ENCODE measurements at places on chromosomes 2 and 18.

DNA sequence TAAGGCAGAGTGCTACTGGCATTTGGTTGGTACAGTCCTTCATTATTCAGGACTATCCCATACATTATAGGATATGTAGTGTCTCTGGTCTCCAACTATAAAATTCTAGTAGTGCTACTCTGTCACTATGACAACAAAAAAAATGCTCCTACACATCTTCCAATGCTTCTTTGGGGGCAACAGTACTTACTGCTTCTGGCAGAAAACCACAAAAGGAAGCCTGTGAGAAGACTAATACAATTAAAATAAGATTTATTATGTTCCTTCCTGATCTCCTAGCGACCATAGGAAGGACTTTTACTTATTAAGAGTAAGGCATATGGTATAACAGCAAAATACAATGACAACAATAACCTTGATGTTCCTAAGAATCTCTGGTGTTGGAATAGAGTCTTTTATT, 48.4 kb upstream of the CPO start:
- DNase-seq: peak; percentile 84

DNA sequence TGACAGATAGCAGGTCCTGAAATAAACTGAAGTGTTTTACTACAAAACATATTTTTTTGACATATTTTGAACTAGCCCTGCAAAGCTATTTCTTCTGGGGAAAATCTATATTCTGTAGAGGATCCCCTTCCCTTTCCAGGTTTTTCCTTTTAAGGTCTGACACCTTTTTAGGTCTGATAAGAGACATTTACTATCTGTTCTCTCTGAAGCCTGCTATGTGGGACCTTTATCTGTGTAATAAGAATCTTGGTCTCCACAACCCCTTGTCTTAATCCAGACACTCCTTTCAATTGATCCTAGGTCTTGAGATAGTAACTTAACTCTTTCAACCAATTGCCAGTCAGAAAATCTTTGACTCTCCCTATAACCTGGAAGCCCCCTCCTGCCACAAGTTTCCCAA, 5.5 kb upstream of the PDK1 start:
- no peak for DNase-seq

- no peak for DNase-seq
These were observed 26.9 kb downstream of the MCEE start for GRCh38 chr2:71102981-71103681.

DNA sequence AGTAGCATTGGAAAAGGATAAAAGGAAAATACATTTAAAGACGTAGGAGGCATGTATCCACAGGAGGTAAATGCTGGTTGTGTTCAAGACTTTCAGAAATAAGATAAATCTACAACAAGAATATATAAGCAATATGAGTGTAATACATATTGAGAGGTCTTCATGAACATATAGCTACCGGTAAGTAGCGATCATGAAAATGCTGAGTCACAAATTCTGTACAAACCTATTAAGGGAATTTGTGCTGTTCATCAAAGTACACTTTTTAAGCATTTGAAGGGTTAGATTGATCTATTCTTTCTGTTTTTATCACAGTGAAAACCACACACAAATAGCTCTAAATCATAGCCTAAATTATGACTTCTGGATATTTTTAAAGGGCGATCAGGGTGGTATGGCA, 173.1 kb upstream of the NYAP2 start:
- DNase-seq: no peak

- DNase-seq: no peak
These were observed 290.1 kb upstream of the HDAC4 start for GRCh38 chr2:239690651-239691631.

DNA sequence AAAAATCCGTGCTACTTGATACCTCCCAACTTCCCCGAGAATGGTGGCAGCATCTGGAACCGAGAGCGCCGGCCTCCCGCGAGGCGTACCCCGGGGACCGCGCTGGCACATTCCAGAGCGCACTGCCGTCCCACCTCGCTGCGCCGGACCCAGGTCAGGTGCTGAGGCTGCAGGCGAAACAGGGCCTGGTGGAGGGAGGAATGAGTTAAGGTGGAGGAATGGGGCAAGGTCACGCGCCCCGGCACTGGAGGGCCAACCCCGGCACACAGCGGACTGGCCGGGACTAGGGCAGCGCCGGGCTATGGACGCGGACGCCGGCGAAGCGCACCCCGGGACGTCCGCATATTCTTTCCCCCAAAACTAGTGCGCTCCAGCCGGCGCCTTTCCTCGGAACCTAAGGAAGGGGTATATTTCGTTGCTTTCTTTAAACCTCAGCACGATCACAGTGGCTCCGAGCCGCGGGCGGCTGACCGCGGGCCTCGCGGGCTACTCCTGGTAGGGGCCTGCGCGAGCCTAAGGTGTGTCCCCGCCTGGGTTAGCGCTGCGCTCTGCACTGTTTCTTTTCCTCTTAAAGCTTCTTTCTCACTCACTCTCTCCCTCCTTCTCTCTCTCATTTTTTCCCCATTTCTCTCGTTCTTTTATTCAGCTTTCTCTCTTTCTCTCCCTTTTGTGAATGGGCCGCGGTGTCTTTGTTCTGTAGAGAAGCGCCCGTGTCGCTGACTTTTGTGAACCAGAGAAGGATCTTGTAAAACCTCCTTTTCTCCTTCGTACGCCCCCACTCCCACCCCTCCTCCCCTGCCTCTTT, 2.1 kb upstream of the OTX1 start:
- DNase-seq: peak; percentile 50

- peak; percentile 19 for DNase-seq
These were observed 112.0 kb upstream of the TEKT4 start for GRCh38 chr2:94759211-94759610.

- DNase-seq: no peak
These were observed 289.3 kb downstream of the FSIP2 start for GRCh38 chr2:186027922-186028321.

DNA sequence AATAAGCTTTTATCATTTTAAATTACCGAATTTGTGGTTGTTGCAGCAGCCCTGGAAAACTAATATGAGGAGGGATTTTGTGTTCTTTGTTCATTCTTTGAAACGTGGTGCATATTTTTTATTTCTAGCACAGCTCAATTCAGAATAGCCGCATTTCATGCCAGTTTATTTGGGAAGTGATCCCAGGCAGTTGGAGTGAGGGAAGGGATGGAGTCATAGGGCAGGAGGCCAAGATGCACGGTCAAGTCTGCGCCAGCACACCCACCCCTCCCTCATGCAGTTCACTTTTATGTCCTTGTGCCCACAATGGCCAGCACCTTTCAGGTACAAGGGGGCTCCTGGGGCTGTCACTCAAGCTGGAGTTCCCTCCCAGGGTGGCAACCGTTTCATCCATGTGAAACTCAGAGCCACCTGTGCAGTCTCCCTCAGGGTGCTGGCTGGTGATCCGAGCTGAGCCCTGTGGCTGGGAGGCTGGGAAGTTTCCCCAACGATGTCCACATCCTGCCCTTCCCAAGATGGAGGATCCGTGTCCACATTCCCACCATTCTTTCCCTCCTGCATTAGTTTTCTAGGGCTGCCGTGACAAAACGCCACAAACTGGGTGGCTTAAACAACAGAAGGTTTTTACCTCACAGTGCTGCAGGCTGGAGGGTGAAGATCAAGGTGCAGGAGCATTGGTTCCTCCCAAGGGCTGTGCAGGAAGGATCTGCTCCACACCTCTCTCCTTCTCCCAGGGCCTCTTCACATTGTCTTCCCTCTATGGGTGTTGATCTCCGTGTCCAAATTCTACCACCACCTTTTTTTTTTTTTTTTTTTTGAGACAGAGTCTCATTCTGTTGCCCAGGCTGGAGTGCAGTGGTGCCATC, 68.5 kb upstream of the ITGA6 start:
- DNase-seq: no peak

DNA sequence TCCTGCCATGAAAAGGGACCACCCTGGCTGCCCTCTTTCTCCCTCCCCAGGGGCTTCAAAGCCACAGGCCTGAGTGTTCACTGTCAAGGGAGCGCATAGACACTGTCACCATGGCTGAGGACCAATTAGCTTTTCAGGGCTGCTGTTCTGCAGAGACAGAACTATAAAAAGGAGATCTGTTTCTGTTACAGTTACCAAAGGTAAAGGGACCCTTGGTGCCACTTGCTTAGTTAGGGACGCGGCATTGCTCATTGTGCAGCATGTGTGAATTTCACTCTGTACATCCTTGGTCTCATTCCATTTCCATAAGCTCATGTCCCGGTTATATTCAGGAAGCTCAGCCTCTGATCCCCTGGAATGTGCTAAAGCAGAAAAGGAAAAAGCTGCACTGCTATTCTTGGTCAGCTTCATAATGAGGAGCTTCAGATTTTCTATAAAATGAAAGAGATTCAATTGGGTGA, 55.5 kb upstream of the RNF152 start:
- no peak for DNase-seq

DNA sequence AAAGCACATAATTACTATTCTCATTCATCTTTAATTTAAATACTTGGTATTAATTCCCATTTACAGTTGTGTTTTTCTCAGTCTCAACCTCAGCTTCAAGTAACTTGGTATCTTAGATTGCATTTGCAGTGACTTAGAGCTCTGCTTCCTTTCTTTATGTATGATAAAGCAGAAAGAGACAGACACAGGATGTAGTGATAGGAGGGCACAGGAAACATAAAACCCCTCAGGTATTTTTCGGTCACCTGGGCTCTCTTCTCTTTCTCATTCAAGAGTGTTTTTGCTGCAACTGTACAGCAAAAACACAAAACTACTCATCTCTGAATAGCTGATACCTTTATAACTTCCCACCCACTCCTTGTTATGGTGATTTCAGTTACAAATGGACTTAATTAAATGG, 83.1 kb downstream of the KCTD18 start:
- no peak for DNase-seq

GRCh38 chr2:73323551-73323950, 30.2 kb upstream of the EGR4 start:
- DNase-seq: no peak

DNA sequence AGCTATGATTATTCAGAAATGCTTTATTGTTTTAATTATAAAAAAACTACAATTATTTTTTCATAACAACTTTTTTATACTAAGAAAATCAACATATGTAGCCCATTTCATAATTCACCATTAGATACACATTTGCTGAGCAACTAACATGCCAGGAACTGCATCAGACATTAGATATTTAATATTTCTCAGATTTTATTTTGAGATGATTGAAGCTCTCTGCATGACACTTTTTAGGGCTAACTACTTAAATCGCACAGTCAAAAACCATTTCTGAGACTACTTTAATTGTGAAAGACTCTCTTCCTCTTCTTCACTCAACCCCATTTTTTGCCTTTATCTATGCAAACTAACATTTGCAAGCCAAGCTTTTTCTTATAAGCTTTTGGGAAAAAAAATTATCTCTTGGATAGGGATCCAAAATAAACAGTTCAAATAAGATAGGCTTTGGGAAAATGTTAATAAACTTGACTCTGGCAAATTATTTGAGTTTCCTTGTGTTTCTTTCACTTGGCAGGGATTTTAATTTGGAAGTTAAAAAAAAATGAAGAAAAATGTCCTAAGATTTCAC, 9.1 kb upstream of the COL3A1 start:
- no peak for DNase-seq

GRCh38 chr18:39770399-39770798, 2184.6 kb upstream of the PIK3C3 start:
- DNase-seq: no peak

DNA sequence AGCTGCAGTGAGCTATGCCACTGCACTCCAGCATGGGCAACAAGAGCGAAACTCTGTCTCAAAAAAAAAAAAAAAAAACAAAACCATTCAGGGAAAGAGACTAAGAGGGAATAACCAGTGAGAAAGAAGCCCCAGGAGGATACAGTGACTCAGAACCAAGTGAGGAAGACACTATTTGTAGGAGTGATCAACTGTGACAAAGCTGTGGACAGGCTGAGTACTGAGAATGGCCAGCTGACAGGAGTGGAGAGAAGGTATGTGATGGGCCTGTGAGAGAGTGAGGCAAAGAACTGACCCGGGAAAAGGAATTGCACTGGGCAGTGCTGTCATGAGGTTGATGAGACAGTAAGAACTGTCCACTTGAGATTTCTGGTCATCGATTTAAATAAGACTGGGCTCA, 6.7 kb upstream of the LCT start:
- no peak for DNase-seq

DNA sequence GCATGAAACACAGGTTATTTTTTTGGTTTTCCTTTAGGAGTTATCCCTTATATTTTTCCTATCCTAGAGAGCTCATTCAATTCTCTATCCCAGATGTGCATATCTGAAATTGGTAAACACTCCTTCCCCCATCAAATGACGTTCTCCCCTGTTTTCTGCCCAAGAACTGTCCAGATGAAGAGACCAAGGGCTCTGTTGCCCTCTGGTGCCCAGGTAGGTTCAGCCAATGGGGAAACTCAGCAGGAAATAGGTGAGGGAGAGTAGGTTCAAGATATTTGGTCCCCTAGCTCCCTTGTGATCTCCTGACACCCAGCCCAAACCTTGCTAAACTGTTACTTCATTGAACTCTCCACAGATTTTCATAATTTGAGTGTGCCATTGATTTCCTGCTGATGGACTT, 14.1 kb upstream of the INO80C start:
- DNase-seq: no peak

- no peak for DNase-seq
These were observed 25.2 kb upstream of the LCLAT1 start for GRCh38 chr2:30421604-30422443.

GRCh38 chr18:3104190-3105054, 91.5 kb upstream of the LPIN2 start:
- no peak for DNase-seq

DNA sequence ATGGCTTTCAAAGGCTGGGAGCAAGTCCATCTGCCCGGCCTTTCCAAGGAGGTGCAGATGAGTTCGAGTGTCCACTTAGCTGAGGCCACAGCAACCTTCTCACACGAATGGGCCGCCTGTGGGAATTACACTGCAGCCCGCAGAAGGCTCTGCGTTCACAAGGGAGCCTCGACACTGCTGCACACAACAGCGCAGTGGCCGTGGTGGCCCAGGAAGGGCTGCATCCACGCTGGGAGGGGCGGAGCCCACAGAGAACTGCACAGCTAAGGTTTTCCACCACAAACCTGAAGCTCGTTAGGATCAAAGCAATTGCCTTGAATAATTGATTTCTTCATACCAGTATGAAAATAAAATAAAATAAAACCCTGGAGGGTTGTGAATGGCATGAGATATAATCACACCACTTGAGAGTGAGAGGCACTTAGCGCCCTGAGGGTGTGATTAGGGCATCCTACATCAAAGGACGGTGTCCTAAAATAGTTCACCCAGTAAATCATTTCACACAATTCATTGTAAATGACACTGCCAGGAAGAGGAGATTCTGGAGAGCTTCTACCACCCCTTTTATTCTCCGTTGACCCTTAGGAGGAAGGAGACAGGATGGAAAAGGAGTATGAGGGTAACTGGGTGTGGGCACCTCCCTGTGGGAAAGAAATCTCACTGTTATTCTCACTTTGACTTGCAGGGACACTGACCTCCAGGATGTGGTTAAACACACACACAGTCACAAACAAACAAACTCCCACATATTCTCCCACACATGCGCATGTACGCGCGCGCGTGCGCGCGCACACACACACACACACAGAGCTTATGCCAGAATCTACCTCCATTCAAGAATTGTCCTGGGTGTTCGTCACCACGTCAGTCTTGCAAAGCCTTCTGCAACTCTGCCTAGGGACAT, 256.6 kb upstream of the ID2 start:
- no peak for DNase-seq

GRCh38 chr18:75621818-75622217, 194.3 kb upstream of the SMIM21 start:
- DNase-seq: no peak
